T-helper 17 cell (primary cell): ENCODE measurements at places on chromosomes 3 and 15. TPM values are rescaled to one million over a fixed set of nuclear protein-coding genes. Genes with fewer than 3 reads are reported as not detected.

Gene LSAMP
- total RNA-seq = not detected

Gene GOLGA8J
- not detected for total RNA-seq

Gene KLHL40
- total RNA-seq = not detected

Gene ZNF860
- total RNA-seq = 0.25 TPM

Gene UACA
- total RNA-seq = 1.3 TPM

DNA sequence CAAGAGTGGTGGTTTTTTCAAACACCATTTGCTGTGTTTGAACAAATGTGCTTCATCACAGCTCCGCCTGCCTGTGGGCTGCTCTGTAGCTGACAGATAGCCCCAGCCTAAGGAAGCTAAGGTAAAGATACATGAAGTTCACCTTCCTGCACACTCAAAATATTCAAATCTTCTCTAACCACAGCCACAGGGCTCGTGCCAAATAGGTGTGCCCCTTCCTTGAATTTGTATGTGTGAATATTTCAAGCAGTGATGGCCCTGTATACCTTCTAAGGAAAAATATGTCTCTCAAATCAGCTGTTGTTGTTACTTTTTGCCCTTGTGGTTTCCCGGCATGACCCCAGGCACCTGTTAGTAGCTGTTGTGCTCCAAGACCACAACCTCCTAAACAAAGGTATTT is 92.8 kb downstream of the CCNL1 start:
- DNase-seq = no peak
